ENCODE measurements at places on chromosomes 4 and X.

GRCh38 chr4:150206954-150207353, 128.7 kb downstream of the DCLK2 start:
- no peak for DNase-seq

DNA sequence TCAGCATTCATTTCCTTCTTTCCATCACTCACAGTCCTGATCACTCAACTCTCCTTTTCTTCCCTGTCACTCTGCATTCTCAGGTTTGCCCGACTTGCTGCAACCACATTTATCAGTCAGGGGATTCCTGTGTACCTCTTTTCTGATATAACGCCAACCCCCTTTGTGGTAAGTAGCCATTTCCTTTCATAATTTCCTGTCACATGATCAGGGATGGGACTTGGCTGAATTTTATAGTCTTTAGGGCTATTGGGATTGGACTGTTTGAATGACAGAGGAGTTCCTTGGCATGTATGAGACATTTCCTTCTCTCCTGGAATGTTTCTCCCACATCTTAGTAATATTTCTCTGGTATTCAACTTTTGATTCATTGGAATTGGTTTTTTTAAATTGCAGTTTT, 11.0 kb downstream of the PGM2 start:
- DNase-seq: no peak

- DNase-seq: no peak
Observed at GRCh38 chr4:90876296-90876695, 749.1 kb downstream of the CCSER1 start.

DNA sequence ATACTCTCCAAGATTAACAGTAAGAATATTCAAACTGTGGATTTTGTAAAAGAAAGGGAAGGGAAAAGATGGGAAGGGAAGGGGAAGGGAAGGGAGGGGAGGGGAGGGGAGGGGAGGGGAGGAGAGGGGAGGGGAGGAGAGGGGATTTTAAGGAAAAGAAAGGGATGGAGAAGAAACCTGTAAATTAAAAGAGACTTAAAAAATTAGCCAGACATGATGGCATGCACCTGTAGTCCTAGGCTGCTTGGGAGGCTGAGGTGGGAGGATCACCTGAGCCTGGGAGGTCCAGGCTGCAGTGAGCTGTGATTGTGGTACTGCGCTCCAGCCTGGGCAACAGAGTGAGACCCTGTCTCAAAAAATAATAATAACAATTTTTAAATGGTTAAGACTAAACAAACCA, 83.7 kb downstream of the USP46 start:
- no peak for DNase-seq

- DNase-seq: peak; percentile 33
Observed at GRCh38 chr4:83490876-83491450, 6.1 kb upstream of the ABRAXAS1 start.

GRCh38 chr4:36004204-36004851, 240.0 kb downstream of the ARAP2 start:
- DNase-seq: no peak

DNA sequence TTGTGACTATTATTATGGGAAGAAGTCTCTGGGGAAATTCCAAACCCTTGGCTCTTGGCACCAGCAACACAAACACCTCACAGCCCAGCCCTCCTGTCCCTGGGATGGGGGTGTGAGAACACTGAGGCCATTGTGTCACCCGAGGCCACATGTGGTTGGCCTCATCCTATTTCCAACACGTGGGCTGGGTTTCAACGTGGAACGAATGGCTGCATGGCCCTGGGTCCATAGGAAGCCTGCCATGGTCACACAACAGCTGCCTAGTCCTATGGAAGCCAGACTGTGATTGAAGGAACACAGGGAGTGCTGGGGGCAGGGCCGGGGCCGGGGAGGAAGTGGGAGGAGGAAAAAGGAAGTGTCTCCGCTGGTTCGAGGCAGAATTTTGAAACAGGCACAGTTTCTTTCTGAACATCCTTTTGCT, 10.0 kb downstream of the CLCN4 start:
- no peak for DNase-seq

GRCh38 chr4:80255329-80256095, 11.0 kb upstream of the FGF5 start:
- no peak for DNase-seq

DNA sequence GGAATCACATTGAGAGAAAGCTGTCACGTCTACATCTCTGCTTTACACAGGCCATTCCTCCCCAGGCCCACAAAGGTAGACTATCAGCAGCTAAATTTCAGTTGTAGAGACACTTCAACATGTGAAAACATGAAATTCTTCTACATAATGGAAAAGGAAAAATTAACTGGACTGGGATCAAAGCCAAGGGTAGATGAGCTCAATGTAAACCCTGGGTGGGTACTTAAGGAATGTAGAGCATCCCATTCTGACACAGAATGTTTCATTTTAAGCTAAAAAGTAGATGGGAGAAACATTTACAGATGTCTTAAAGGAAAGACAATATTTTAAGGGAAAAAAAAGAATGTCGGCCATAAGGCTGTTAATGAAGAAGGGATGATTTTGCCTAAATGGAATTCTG, 51.3 kb upstream of the NPNT start:
- DNase-seq: no peak

GRCh38 chrX:28311466-28311865, 275.8 kb upstream of the IL1RAPL1 start:
- no peak for DNase-seq

DNA sequence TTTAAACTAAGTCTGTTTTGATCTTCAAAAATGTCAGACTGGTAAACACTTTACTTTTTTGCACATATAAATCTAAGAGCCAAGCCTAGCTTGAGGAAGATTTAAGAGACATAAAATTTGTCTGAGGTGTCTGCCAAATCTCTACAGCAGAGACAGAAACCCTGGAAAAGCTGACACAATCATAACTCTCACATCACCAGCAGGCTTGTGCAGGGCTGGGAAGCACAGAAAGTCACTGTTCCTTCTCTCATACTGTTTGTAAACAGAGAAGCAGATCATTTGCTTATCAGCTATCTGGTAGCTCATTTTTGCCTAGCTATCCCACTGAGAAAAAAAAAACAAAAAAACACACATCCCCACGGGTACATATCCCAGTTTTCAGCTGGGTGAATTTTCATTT, 7.0 kb downstream of the ENOX2 start:
- DNase-seq: no peak

DNA sequence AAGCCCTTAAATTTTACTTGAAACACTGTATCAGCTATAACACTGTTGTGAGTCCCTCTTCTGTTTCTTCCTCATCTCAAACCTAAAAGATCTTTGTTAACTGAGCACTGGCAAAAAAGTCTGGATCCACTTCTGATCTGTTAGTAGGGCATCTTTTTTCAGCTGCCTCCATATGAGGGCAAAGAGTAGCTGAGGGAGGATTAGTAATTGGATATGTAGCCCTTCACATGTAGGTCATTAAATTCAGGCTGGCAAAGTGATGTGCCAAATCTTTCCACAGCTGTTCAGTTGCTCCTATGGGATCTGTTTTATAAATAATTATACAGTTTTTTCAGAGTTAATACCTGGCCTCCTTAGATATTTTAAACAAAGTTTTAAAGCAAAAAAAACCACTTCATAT, 1.1 kb upstream of the TRMT10A start:
- no peak for DNase-seq

DNA sequence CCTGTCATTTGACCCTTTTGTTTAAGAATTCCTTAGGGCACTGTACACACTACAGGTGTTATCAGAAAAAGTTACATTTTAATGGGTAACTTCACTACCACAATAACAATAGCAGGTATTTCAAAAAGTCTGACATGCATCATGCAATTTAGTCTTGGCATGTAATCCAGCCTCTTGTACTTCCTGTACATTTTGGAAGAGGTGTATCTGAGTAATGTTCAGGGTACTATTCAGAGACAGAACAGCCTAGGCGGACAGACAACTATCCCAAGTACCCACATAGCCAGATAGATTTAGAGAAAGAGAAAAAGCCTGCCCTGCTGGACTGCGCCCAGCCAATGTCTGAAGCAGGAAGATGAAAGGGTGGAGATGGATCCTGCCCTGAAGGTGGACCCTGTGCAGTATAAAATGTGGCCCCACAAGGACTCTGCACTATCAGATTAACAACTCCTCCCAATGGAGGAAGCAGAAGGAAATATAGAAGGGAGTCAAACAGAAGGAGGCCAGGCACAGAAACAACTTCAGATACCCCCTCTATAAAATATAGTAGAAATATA, 8.5 kb downstream of the UGT2B7 start:
- DNase-seq: no peak

DNA sequence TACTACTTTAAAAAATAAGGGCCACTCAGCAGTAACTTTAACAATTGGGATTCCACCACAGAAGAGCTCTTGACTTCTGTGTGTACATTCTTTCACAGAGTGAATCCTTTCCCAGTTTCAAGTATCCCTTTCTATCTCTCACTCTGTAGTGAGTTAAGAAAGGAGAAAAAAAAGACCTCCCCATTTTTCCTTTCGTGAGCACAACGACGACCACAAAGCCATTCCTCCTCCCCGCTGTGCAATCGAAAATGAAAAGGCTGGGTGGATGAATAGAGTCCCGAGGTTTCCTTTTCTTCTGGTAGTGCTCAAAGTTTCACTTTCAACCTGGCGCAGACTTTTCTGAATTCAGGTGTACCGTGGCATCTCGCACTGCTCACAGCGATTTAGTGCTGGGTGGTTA, 58.0 kb downstream of the TAB3 start:
- DNase-seq: peak; percentile 54

- DNase-seq: no peak
Observed at GRCh38 chr4:11436084-11436483, 7.4 kb upstream of the HS3ST1 start.

GRCh38 chrX:151384807-151385206, 12.2 kb upstream of the VMA21 start:
- no peak for DNase-seq

DNA sequence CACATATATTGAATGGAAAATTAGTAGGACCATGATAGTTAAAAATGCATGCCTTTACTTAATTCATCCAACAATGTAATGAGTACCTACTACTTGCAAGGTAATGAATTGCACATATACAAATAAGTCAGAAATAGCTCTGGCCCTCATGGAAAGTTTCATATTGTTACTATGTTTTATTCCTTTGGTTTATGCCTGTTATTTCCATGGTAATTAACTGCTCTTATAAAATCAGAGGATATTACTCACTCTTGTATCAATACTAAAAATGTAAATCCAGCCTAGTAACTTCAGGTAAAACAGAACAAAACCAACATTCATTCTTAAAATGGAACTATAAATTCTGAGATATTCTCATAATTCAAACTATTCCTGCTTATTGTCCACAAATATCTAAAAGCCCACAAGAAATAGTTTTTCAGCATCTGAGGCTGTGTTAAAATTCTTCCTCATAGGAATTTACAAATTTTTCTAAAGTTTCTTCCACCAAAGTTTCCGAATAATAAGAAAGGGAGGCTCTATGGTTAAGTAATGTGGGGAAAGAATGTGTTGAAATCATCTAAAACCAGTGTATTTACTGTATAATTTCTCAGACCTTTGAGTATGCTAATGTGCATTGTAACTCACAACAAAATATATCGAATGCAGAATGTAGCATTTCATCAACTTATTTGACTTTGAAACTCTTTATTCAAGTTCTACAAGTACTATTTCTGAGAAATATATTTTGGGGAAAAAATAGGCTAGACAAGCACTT, 444.2 kb downstream of the PDGFC start:
- DNase-seq: no peak

DNA sequence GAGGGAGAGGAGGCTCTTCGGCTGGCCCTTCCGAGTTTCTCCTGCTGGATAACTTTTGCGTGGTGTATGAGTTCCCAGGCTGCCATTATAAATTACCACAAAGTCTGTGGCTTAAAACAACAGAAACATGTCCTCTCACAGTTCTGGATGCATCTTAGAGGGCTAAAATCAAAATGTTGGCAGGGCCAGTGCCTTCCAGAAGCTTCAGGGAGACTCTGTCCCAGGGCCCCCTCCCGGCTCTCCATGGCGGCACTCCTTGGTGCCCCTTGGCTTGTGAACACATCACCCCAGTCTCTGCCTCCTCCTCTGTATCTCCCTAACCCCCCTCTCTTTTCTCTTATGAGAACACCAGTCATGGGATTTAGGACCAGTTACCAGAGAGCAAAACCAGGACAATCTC, 23.3 kb upstream of the PPP2R2C start:
- peak; percentile 2 for DNase-seq

DNA sequence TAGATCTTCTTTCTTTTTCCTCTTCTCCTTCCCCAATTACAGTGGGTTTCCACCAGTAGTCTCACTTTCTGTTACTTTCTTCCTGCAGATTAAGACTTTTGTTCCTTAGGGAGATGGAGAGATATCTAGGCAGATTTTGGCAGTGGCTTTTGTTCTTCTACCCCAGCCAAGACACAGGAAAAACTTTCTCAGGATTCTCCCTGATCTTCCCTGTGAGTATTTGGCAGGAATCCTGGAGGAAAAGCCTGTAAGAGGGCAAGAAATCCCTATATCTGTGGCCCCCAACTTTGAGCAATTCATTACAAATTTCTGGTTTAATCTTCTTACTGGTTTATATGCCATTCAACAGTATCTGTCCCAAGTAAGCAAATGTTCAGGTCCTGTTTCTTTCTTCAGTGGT, 21.9 kb downstream of the SLC9A7 start:
- DNase-seq: no peak

GRCh38 chr4:123406872-123407271, 10.3 kb downstream of the SPRY1 start:
- DNase-seq: no peak

DNA sequence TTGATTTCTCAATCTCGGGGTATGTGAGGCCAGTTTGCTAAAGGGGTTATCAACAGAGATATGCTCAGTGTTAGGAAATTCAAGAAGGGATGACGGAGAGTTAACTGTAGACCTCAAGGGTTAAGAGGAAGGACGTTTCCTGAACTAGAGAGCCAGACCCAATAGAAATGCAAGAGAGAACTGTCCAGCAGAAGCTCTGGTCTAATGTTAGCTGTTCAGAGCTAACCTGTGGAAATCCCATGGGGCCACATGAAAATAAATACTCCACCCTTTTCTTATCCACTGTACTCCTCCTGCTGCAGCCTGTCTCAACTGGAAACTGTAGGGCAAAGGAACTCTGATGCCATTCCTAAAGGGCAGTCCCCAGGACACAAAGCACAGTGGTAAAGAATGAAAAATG, 274.3 kb downstream of the DMD start:
- DNase-seq: no peak

DNA sequence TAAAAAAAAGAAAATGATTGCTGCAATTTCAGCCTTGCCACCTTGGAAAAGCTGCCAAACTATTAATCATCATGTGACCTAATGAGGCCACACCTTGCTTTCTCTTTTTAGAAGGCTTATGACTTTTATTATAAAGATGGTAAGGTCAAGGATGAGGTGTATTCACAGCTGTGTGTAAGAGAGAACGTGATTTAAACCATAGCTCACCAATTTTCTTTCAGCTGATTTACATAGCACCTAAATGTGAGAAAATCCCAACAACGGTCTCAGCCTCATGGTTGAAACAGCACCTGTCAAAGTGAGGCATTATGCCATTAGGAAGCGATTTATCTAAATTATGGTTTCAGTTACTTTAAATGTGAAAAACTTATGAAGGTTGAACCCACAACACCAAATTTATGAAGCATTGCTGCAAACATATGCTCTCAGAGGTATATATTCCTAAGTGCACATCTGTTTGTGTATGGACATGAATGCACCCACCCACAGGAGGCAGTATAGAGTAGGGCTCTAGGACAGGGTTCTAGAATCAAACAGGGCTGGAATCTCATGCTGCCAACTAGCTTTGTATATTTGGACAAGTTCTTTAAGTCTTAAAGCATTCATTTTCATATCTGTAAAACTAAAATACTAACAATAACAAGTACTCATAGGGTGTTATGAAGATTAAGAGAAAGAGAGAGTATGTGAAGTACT, 40.7 kb downstream of the ANXA3 start:
- no peak for DNase-seq

GRCh38 chr4:35975617-35976355, 268.5 kb downstream of the ARAP2 start:
- DNase-seq: no peak

All from activated CD4-positive, alpha-beta T cell treated with anti-CD3 and anti-CD28 coated beads, Interleukin-2, amount 10 ng/mL, durations not matched to agents 7 days and 5 days (primary cell).